Stimulated activated CD8-positive, alpha-beta memory T cell treated with anti-CD3 and anti-CD28 coated beads, Interleukin-7, amount 100 ng/mL, for 1 hour (primary cell): ENCODE measurements at places on chromosomes 5 and 9.

DNA sequence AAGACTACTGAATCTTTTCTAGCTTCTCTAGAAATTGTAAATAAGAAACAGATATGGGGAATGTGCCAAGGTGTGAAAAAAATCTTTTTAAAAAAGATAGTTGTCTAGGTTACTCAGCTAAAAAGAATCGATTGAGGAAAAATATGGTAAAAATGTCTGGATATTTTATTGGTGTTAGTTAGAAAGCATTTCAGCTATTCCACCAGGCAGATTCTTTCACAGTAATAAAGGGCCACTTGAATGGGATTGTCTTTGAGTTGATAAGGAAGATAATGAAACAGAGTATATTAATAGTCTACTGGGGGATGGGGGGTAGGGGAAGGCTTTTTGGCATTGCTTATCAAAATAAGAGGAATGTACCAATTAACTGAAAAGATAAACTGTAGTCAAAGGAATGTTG lies 51.9 kb downstream of the SLIT3 start:
- no peak for DNase-seq

DNA sequence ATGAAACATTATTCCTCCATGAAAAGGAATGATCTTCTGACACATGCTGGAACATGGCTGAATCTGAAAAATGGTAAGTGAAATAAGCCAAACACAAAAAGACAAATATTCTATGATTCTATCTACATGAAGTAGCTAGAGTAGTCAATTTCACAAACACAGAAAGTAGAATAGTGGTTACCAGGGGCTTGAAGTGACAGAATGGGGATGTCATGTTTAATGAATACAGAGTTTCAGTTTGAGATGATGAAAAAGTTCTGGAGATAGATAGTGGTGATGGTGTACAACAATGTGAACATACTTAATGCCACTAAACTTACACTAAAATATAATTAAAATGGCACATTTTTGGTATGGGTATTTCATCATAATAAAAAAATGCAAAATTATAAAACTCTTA lies 18.3 kb downstream of the RLN2 start:
- no peak for DNase-seq

GRCh38 chr5:94793816-94794198 lies 175.3 kb downstream of the SLF1 start:
- DNase-seq: no peak

GRCh38 chr5:61333954-61334867 lies 2.2 kb downstream of the ZSWIM6 start:
- DNase-seq: no peak

DNA sequence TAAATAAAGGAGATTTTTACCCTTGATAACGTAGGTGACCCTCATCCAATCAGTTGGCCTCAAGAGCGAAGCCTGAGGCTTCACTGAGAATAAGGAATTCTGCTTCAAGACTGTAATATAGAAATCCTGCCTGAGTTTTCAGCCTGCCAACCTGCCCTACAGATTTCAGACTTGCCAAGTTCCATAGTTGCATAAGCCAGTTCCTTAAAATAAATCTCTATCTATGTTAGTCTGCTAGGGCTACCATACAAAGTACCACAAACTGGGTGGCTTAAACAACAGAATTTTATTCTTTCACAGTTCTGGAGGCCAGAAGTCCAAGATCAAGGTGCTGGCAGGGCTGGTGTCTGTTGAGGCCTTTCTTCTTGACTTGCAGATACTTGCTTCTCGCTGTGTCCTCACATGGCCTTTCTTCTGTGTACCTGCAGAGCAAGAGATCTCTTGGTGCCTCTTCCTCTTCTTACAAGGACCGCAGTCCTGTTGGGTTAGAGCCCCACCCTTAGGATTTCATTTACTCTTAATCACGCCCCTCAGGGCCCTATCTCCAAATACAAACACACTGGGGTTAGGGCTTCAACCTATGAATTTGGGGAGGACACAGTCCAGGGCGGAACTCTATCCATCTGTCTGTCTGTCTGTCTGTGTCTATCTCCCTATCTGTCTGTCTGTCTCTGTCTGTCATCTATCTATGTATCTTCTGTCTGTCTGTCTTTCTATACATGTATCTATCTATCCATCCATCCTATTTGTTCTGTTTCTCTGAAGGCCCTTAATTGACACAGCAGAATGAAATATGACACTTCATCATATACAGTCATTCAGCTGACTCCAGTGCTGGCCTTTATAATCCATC lies 17.0 kb upstream of the CMBL start:
- DNase-seq: no peak

DNA sequence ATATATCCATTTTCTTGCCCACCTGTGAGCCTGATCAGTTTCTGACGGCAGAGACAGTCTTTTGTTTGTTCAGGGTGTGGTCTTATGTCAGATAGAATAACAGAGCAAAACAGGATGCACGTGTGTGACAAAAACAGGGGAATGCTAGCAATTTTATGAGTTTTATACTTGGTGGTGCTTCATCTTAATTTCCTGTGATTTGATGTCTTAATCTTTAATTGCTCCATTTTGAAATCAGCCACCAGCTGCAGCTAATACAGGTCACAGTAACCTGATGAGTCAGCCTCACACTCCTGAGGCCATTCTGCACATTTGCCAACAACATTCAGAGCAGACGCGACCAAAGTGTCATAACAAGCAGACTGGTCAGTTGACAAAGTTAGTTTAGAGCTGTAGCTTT lies 42.3 kb upstream of the JMY start:
- no peak for DNase-seq

DNA sequence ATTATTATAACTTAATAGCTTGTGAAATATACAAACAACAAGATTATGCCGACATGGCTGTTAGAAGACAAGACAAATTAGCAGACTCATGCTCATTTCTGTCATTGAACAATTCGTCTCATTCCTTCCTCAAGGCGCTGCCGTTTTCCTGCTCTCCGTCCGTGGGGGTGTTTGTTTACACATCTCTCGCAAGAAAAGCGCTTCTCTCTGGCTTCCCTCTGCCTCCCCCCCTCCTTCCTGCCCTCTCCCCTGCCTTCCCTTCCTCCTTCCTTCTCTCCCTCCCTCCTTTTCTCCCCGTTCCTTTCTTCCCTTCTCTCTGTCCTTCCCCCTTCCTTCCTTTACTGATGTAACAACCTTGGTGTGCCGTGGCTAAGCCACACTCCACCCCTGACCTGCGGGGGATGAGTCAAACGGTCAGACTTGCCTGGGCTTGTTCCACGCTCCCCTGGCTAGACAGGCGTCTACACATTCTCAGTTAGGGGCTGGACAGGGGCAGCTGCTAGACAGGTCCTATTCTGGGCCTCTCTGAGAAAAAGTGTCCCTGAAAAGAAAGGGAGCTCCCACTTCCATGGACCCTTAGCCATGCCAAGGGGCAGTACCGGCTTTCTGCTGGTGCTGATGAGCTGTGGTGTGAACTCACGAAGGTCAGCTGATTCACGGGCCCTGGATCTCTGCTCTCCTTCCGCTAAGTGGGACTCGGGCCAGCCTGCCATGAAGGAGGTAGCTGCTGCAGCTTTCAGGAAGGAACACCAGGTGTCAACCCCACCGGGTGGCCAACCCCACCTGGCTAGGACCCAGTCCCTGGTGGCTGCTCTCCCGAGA lies 32.0 kb upstream of the SPTLC1 start:
- DNase-seq: no peak

- no peak for DNase-seq
Observed at GRCh38 chr5:3311433-3311832, 284.2 kb upstream of the IRX1 start.

GRCh38 chr5:170569101-170569500 lies 65.3 kb downstream of the KCNIP1 start:
- no peak for DNase-seq

DNA sequence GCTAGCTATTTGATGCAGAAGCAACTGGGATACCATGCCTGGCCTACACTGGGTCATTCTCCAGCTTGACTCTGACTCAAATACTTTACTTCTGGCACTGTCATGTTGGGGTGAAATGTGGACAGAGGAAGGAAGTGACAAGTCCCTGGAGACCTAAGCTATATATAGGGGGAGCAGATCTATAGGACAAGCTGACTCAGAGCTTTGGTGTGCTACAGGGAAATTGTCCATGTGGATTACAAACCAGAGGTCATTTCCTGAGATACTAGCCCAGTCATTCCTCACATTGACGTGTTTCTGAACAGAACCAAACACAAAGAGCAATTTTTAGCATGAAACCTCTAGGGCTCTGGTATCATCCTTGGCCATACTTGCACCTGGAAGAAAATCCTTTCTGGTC lies 531.6 kb upstream of the CLINT1 start:
- no peak for DNase-seq

- DNase-seq: no peak
Observed at GRCh38 chr9:71626395-71626794, 141.9 kb downstream of the CEMIP2 start.

DNA sequence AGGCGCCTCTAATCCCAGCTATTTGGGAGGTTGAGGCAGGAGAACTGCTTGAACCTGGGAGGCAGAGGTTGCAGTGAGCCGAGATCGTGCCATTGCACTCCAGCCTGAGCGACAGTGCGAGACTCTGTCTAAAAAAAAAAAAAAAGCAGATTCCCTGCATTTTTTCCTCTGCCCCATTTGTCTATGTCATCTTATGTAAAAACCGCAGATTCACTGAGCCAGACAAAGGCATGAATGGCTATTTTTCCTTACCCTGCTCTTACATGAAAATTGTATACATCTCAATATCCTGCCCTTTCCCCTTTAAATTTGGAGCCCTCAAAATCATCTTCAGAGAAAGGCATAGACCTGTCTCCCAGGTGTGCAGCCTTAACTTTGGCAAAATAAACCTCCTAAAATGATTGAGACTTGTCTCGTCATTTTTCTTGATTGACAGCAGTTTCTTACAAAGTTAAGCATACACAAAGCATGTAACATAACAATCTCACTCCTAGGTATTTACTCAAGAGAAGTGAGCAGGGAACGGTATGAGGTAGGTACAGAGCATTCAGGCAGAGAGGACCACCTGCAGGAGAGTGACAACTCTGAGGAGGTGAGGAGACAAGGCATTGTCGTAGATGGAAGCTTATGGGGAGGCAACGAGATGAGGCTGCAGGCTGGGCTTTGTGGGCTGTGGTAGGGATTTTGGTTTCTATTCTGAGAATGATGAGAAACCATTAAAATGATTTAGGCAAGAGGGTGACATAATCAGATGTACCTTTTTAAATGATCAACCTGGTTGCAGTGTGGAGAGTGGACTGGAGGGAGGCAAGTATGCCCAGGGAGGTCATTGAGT lies 65.7 kb upstream of the IL6ST start:
- DNase-seq: no peak

DNA sequence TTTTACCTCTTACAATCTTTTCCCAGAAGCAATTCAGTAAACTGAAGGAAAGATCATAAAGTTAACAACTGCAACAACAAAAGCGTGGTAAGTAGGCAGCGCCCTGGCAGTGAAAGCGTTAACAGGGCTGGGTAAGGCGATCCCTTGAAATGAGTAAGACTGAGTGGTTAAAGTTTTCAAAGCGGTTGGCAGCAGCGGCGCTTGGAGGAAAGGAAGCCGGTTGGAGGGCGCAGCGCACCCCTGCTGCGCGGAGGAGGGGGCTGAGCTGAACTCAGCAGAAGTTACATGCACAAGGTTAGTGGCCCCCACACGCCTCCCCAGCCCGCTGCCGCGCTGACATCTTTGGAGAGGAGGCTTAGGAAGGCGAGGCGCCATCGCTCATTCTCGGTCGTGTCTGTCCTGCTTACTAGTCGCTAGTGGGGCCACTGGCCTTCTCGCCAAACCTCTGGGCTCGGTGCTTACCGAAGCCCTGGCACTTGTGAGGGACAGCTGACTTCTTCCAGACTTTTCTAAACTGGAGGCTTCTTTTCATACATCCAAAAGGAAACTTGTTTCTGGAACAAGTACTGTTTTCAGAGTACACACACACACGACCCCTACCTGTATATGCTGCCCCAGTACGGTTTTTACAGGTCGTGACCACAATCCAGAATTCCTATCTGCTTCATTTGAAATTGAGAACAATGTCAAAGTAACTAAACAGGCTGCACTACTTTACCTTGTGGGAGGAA lies at the start of gene SH3RF2:
SH3RF2 (plus strand) TSS at position 178 of the 731 bp plus-strand sequence. CDS start 1,351 bp downstream, outside the sequence.
- no peak for DNase-seq

DNA sequence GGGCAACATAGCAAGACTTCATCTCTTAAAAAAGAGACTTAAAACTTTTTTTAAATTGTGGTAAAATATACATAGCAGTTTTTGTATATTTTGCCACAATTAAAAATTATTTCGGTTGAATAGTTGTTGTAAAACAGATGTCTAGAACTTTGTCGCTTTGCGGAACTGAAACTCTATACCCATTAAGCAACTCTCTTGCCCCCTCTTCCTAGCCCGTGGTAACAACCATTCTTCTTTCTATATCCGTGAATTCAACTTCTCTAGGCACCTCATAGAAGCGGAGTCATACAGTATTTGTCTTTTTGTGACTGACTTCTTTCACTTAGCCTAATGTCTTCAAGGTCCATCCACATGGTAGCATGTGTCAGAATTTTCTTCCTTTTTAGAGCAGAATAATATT lies 43.3 kb downstream of the SPARC start:
- no peak for DNase-seq

GRCh38 chr5:143244000-143244736 lies 159.3 kb downstream of the NR3C1 start:
- no peak for DNase-seq
